ENCODE measurements at places on chromosomes 13 and 19.

GRCh38 chr19:38319421-38320258 is at the start of gene KCNK6:
Gene KCNK6 (plus strand): TSS chr19:38319845. CDS start chr19:38319951, 106 bp downstream.
- DNase-seq, result no peak

DNA sequence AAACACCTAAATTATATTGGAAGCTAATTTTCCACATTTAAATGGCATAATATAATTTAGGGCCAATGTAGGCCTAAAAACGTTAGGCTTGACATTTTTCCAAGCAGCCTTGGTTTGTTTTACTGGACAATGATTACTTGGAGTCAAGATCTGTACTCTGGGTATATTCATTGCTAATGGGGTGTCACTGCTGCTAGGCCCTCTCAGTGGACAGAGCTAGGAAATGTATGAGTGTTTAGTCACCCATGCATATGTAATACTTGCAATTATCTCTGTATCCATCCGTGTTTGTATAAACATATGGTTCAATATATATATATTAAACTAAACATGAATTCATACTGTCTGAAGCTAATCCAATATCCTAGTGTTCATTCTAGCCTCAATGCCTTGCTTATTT is 598.1 kb downstream of the DCT start:
- no peak for DNase-seq

GRCh38 chr13:24124789-24125476 is 35.6 kb upstream of the SPATA13 start:
- no peak for DNase-seq

DNA sequence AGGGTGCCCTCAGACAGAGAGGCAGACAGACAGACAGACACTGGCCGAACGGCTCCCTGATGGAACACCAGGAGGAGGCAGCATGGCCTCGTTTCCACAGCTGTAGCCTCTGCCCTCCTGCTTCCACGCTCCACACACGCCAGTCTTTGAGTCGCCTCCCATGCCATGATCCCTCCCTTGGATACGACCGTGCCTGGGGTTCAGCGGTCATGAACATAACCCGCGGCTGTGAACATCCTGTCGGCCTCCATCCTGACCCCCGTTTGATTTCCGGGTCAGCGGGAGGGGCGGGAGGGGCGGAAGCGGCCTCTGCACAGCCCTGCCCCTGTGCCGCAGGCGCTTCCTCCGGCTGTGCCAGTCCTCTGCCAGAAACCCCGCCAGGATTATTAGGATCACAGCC is 23.4 kb downstream of the GP6 start:
- DNase-seq, result no peak

DNA sequence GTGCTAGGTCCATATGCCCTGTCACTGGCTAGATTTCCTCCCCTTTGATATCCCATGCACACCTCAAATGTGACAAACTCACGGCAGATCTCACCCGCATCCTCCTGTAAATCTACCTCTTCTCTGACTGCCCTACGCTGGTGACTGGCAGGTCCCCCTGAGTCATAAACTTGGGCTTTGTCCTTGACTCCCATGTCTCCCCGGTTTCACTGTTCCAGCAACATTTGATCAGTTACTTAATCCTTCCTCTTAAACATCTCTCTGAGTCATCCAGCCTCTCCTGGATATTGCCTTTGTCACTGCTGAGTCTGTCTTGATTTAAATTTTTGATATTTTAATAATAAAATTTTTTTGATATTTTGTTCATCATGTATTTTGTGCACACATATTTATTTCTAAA is 26.5 kb downstream of the FAM216B start:
- no peak for DNase-seq

DNA sequence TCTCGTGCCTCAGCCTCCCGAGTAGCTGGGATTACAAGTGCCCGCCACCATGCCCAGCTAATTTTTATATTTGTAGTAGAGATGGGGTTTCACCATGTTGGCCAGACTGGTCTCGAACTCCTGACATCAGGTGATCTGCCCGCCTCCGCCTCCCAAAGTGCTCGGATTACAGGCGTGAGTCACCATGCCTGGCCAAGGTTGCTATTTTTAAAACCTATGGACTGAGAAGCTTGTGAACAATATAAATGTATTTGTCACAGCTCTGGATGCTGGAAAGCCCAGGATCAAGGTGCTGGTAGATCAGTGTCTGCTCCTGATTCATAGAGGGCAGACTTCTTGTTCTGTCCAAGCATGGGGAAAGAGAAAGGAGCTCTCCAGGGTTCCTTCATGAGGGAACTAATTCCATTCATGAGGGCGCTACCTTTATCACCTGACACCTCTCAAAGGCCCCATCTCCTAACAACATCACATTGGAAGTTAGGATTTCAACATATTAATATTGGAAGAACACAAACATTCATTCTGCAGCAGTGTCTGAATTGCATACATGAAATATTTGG is 16.1 kb downstream of the CARD8 start:
- DNase-seq, result no peak

- DNase-seq, result no peak
Observed at GRCh38 chr13:43664700-43665191, 122.0 kb downstream of the ENOX1 start.

- no peak for DNase-seq
Observed at GRCh38 chr19:4067396-4068046, 822 bp upstream of the ZBTB7A start.

- no peak for DNase-seq
Observed at GRCh38 chr19:28605501-28606268, 607.3 kb downstream of the UQCRFS1 start.

DNA sequence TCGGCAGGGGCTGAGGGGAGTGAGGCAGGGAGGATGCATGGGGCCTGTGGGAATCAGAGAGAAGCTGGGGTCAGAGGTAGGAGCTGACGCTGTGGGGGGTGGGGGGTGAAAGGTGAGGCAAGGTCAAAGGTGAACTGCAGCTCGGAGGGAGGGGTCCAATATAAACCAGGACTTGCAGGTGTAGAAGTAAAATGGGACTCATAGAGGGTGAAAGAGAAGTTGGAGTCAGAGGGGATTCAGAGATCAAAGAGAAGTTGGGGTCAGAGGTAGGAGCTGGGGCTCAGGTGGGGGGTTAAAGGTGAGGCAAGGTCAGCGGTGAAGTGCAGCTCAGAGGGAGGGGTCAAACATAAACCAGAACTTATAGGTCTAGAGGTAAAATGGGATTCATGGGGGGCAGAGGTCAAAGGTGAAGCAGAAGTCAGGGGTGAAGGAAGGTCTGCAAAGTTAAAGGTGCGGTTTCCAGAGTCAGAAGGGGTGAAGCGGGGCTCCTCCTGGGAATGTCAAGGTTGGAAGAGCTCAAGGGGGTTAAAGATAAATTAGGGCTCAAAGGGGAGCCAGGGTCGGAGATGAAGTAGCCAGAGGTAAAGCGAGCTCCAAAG is 7.6 kb downstream of the TUBB4A start:
- DNase-seq, result no peak

DNA sequence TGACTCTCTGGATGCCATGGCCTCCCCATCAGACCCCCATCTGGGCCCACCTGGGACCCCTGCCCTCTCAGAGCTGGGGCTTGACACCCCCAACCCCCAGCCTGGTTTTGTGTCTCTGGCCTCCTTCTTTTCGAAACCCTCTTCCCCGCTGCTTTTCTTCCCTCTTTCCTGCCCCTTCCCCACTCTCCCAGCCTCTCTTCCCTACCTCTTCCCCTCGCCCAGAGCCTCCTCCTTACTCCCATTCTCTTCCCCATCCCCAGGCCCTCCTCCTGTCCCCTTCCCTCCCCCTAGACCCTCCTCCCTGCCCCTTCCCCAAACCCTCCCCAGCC is 2.1 kb downstream of the TNFSF9 start:
- DNase-seq, result no peak

- no peak for DNase-seq
Observed at GRCh38 chr19:56840451-56841192, at the start of the genes PEG3 and ZIM2. Gene PEG3 (minus strand): TSS chr19:56840726. CDS start chr19:56824655, 16,071 bp downstream. Gene ZIM2 (minus strand): TSS chr19:56840726. CDS start chr19:56824277, 16,449 bp downstream.

GRCh38 chr19:48945415-48945814 is 9.3 kb upstream of the BAX start:
- no peak for DNase-seq

DNA sequence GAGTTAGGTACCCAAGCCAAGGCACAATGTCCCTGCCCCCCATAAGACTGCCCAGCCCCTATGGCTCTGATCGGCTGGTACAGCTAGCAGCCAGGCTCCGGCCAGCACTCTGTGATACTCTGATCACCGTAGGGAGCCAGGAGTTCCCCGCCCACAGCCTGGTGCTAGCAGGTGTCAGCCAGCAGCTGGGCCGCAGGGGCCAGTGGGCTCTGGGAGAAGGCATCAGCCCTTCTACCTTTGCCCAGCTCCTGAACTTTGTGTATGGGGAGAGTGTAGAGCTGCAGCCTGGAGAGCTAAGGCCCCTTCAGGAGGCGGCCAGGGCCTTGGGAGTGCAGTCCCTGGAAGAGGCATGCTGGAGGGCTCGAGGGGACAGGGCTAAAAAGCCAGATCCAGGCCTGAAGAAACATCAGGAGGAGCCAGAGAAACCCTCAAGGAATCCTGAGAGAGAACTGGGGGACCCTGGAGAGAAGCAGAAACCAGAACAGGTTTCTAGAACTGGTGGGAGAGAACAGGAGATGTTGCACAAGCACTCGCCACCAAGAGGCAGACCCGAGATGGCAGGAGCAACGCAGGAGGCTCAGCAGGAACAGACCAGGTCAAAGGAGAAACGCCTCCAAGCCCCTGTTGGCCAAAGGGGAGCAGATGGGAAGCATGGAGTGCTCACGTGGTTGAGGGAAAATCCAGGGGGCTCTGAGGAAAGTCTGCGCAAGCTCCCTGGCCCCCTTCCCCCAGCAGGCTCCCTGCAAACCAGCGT is 3.0 kb upstream of the KMT2B start:
- no peak for DNase-seq

- no peak for DNase-seq
Observed at GRCh38 chr19:40298026-40298425, 12.9 kb upstream of the AKT2 start.

- DNase-seq, result no peak
Observed at GRCh38 chr13:40064154-40065097, 409.0 kb downstream of the COG6 start.

DNA sequence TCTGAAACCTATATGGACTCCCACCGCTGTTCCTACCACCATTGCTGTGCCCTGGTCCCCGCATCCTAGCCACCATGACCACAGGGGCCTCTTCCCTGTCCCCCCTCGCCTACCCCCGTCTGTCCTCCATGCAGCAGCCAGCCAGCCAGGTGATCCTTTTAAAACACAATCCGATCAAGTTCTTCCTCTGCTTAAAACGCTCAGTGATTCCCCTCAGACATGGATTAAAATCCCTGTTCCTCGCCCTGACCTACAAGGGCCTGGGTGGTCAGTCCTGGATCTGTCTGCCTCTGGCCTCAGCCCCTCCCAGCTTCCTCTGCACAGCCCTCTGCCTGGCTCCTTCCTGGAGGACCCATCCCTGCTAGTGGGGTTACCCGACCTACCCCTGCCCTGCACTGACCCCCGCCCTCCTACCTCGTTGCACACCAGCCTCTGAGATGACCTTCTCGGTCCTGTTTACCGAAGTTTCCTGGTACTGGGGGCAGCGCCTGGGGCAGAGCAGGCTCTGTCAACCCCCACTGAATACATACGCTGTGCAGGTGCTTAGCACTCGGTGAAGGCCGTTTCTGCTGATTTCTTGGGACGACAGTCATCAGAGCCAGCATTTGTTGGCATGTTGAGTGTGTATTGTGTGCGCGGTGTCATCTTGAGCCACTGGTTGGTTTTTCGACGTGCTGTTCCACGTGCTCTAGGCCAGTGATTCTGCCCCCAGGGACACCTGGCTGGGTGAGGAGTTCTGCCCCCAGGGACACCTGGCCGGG is 14.7 kb upstream of the LENG8 start:
- no peak for DNase-seq

DNA sequence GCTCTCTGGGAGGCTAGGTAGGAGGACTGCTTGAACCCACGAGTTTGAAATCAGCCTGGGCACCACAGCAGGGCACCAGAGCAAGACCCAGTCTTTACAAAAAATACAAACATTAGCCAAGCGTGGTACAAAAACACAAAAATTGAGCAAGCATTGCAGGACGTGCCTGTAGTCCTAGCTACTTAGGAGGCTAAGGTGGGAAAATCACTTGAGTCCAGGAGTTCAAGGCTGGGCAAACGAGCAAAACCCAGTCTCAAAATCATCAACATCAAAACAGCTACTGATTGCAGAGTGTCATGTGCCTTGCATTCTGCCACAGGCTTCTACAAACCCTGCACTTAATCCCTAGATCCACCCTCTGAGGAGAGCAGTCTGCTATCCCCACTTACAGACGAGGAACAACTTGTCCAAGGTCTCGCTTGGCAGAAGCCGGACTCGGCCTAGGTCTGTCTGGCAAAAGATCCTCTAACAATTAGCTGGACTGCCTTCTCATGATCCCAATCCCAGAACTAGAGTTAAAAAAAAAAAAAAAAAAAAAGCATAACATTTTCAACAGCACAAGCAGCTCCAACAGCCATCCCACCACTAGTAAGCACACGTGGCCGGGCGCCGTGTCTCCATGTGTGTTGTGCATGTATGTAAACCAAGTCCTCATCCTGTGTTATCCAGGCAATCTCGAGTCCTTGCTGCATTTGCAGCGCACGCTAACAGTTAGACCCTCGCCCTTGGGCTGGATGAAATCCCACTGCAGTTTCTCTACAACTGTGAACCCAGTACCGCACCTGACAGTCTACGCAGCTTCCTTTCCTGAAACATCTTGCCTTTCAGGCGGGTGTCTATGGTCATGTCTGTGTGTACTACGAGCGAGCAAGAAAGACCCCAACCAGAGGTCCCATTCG is 2.0 kb downstream of the PPP6R1 start:
- no peak for DNase-seq

DNA sequence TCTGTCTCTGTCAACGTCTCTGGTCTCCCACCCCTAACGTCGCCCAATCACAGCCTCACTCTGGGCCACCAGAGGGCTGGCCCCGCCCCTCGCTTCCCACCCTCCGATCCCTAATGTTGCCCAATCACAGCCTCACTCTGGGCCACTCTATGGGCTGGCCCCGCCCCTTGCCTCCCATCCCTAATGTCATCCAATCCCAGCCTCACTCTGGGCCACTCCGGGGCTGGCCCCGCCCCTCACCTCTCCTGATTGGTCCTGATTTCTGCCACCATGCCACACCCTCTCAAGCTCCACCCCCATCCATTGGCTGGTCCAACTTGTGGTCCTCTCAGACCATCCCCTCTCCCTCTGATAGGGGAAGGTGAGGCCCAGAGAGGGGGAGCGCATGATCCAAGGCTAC is 24.9 kb downstream of the CELF5 start:
- no peak for DNase-seq

GRCh38 chr13:113837560-113838355 is 26.1 kb downstream of the GAS6 start:
- DNase-seq, result no peak

DNA sequence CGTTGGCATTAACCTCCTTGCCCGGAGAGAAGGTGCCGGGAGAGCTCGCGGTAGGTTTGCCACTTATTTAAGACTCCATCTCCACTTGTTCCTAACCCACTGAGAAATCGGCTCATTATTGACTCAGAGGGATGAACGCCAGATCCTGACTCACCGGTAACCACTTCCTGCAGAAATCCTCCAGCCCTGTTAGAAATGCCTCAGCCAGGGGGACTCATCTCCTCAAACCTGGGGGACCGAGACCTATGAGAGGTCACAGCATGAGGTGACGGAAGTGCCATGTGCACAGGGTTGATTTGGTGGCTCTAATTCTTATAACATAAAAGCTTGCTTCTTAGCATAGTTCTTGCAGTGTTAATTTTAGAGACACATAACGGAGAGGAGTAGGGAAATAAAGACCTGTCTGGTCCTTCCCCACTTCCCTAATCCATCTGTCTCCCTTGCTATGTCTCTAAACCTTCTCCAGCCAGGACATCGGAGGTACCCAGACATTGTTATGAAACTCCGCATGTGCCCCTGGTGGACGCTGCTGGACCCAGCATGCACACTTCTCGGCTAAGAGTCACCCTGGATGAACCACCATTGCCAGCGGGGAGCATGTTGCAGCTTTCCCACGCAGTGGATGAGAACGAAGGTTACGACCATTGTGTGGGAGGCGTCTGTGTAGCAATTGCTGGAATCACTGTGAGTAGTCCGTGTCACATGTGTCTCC is 158.9 kb downstream of the EFNB2 start:
- DNase-seq, result no peak
